ENCODE measurements at places on chromosomes 1 and 21.
A peak's percentile ranks its signal among the peaks of the same experiment; 100 is the strongest.

DNA sequence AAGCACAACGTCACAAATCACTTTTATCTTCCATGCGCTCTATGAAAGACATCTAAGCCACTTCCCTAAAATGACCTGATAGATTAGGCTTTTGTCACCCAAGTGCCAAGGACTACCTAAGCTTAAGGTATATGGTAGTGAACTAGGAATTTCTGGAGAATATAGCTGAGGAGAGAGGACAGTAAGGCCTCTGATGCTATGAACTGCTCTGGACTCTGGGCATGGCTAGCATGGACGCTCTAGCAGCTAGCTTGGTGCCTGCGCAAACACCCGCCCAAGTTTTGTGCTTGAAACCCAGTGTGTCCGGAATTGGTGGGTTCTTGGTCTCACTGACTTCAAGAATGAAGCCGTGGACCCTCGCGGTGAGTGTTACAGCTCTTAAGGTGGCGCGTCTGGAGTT, 42.5 kb downstream of the OR10J5 start:
- no peak for DNase-seq

GRCh38 chr1:3153197-3153596, 84.2 kb downstream of the PRDM16 start:
- no peak for DNase-seq

DNA sequence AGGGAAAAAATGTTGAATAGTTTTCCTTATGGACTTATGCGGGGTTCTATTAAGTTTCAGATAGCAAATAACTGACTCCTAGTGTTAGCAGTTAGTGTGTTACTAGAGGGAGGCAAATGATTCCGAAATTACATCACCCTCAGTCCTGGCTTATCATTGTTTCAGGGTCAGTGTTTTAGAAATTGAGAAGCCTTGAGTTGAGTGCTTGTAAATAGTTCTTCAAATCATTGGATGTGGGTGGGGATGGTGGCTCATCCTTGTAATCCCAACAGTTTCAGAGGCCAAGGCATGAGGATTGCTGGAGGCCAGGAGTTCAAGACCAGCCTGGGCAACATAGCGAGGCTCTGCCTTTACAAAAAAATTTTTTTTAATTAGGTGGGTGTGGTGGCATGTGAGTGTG, 21.3 kb downstream of the SOAT1 start:
- no peak for DNase-seq

- DNase-seq = no peak
Measured at GRCh38 chr1:110540891-110541685, 22.1 kb upstream of the KCNA10 start.

- DNase-seq = peak; percentile 38
Measured at GRCh38 chr1:39102537-39103327, 76.6 kb downstream of the NDUFS5 start.

DNA sequence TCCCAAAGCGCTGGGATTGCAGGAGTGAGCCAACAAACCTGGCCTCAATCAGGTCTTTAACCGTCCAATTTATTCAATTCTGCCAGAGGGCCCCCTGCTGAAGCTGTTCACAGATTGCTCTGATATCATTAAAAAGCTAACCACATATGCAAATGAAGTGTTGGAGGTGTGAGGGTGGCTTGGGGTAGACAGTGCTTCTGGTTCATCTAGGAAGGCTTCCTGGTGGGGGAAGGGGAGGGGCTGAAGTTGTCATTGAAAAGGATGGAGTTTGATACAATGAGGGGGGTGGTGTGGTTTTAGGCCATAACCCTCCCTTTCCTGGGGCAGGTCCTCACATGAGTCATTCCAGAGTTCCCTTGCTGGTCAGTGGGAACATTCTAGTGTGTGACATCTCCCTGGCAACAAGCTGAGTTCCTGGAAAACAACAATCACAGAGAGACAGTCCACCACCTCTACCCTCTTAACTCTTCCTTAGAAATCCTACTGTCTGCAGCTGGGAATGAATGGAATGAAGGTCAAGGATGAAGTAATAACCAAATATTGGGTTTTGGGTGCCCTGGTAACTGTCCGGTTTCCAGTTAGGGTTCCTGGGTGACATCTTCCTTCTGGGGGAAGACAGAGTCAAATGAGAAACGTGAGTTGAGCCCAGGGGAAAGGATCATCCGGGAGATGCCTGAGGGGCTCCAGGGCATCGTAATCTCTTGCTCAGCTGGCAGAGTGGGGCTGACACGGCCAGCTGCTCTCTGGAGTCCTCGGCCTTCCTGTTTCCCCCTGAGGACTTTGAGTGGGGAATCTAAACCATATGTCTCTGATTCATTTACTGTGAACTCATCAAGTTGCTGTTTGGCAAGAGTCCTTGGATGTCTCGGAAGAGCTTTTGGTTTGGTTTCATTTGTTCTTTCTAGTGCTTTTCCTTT, 32.2 kb downstream of the BATF3 start:
- DNase-seq = no peak

DNA sequence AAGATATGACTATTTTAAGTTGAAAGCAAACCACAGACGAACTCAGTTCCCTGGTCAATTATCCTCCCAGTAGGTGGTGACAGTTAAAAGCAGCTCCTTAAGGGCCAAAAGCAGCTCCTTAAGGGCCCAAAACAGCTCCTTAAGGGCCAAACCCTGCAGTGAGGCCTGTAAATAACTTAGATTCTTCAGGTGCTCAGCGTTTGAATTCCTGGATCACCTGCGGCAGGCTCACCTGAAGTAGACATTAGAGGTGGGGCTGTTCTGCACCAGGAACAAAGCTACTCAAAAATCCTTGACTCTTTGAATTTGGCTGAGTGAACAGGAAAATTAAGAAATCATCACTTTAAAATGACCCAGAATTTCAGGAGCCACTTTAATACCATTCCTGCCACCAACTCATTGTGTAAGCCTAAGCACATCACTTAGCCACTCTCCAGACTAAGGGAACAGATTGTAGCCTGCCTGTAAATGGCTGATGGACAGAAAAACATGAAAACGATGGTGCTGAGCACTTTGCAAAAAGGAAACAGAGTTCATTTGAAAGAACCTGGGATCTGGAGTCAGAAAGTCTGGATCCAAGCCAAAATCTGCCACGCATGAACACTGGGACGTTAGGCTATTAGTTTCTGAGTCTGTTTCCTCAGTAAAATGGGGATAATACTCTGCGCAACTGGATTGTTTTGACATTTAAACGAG, 126.9 kb downstream of the LRIG2 start:
- DNase-seq = peak; percentile 86
